Hippocampal formation (tissue), 2 donors: ENCODE measurements at places on chromosomes 4 and X.

GRCh38 chrX:37746218-37746941, 33.5 kb upstream of the CYBB start:
- no peak for DNase-seq

- DNase-seq = no peak
Measured at GRCh38 chr4:11328401-11328800, 100.3 kb downstream of the HS3ST1 start.

GRCh38 chr4:26199596-26199995, 121.2 kb upstream of the RBPJ start:
- no peak for DNase-seq

DNA sequence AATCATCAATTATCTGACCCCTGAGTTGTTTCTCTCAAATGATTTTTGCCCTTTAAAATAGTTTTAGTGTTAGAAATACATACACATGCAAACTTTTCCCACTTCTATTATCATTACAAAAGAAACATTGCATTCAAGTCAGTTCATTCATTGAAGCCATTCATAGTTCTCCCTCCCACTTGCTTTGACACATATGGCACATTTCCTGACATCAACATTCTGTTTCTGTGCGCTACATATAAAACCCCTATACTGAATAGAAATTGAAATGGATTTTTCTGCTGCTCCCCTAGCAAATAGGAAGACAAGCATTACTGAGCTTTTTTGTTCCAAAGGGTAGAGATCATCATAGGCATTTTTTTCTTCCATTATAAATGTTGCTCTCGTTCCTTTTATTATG, 497.9 kb upstream of the PCDH10 start:
- DNase-seq = no peak

DNA sequence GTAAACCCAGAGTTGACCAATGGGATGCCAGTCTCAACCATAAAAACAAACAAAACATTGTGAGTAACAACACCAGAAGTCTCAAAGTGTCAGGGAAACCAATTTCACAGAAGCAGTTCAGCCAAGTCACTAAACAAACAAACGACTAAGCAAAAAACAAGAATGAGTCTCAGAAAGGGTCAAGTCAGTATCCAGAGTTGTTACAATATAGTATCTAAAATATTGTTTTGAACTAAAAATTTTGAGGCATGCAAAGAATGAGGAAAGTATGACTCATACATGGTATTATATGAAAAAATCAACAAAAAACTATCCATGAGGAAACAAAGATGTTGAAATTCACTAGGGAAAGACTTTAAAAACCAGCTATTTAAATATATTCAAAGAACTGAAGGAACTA, 70.6 kb downstream of the AR start:
- no peak for DNase-seq

GRCh38 chr4:175906384-175906783, 94.3 kb upstream of the GPM6A start:
- no peak for DNase-seq

- no peak for DNase-seq
Measured at GRCh38 chr4:164440199-164440598, 313.7 kb upstream of the SMIM31 start.

- DNase-seq = no peak
Measured at GRCh38 chr4:122170775-122171174, 18.6 kb downstream of the BLTP1 start.

- no peak for DNase-seq
Measured at GRCh38 chrX:24235084-24235710, 78.7 kb downstream of the SUPT20HL2 start.

DNA sequence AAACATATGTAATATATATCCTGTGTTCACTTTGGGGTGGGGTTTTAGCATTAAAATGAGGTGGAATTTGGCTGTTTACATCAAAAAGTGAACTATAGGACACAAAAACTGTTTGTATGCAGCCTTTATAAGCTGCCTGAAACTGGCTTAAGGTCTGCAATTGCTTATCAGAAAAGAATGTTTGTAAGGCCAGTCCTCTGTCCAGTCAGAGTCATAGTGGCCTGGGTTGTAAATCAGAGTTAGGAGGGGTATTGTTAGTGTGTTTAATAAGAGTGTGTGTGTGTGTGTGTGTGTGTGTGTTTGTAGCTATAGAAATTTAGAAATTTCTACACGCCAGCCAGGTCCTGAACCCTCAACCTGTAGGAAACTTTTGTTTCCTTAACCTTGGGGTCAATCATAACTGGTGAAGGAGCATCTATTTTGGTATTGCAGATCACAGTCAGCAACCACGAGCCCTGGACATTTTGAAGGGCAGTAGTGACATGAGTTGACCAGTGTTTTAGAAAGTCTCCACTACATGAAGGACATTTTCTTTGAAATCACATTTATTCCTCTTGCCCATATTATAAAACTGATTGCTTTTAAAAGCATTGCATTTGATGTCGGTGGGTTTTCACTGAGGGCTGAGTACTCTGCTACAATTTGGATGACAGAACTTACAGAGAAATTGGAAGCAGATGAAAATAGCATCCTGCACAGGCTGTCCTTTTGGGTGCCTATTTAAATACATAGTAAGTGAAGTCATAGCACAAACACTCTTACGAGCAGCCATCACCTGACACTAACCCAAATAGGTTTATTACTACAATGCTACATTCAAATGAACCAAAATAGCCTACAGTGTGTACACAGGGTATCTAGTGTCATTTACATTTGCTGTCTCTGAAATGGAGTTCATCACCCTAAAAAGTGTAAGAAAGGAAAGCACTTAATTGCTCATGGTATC, 11.2 kb upstream of the TMEM154 start:
- DNase-seq = no peak

- DNase-seq = no peak
Measured at GRCh38 chr4:128268970-128269369, 18.6 kb downstream of the PGRMC2 start.
